ENCODE measurements at places on chromosomes 7 and 10.

- no peak for DNase-seq
Measured at GRCh38 chr10:94075506-94075905, 81.8 kb downstream of the PLCE1 start.

DNA sequence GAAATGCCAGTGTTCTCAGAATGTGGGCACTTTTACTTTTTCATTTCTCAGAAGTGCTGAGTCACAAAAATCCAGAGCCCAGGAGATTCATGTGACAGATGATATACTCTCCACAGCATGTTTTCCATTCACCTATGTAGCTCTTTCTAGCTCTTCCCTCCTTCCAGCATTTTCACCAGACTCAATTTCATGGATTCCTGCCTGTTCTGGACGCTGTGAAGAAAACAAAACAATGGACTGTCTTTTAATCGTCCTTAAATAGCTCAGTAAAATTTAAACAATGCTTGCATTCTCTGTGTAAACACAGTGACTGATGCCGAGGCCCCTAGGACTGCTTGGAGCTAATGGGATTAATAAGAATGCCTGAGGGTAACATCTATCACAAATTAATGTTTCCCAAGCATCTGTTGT, 25.5 kb downstream of the ZNF713 start:
- no peak for DNase-seq

GRCh38 chr10:46223064-46223480, 63.7 kb upstream of the ANTXRL start:
- peak; percentile 29 for DNase-seq

DNA sequence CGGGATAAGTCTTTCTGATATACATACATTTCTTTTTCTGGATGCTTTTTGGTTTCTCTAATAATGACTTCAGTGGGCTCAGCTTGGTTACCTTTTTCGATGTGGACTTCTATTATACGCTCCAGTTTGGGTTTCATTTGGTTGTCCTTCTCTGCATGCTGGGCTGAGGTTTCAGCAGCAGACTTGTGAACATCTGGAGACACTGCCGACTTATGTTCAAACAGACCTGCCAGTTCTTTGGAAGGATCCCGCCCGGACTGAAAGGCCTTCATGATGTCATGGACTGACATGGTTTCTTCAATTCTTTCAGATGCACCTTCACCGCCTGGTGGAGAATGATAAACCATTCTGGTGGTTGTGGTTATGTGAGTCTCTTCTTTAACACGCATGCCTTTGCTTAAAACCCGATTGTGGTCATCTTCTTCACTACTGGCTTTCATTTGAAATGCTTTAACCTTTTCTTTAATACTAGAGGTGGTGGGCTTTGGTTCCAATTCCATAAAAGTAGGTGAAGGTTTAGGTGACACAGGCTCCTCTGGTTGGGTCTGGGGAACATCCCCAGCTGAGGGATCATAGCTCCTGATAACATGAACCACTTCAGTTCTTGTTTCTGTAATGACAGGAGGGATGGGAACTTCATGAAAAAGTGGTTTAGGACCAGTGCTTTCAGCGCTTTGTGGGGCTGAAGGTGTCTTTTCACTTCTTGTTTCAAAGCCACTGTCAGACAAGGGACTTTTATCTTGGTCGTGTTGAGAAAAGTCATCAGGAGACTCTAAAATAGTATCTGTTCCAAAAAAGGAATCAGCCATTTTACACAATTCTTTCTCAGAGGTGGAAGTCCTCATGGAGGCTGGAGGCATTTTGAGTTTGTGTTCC, 167.7 kb upstream of the CCDC6 start:
- no peak for DNase-seq

DNA sequence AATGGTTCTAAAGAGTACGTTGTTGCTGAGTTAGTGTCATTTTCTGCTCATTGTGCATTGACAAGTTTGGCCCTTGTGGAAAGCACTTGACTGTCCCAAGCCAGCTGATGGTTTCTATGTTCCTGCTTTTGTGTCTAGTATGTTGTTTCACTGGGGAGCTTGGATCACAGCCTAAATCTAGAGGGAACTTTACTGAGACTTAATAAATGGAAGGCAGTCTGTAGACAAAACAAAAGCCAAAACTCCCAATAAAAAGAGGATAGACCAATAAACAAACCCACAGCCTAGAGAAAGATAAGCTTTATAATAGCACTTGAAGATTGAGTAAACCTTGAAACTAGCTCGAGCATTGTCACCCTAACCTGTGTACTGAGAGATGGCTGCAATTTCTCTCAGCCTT, 196.8 kb downstream of the ADRA2A start:
- DNase-seq: no peak

All from islet precursor cell (in vitro differentiated cells).